Glutamatergic neuron (in vitro differentiated cells): ENCODE measurements at places on chromosomes 4 and X.

DNA sequence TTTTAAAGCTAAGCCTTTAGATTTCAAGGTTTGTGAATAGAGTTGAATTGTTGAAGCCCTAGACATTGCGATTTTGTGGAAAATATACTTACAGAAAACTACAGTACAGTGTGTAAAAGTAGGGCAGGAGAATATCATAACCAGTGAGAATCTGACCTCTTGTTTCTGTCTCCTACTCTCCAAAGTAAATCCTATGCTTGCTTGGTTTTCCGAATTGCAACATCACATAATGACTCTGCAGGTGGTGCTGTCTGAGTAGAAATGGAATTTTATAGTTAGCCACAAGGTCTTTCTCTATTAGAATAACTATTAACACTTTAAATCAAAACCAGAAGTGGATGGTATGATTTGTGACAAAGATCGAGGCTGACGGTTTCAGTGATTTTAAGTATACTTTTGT lies 505.6 kb downstream of the RAPGEF2 start:
- DNase-seq: no peak

GRCh38 chr4:176817204-176817603 lies 24.5 kb upstream of the VEGFC start:
- no peak for DNase-seq

- no peak for DNase-seq
Measured at GRCh38 chr4:186932631-186933187, 209.1 kb upstream of the FAT1 start.

- no peak for DNase-seq
Measured at GRCh38 chr4:104449537-104449936, 45.2 kb downstream of the CXXC4 start.

DNA sequence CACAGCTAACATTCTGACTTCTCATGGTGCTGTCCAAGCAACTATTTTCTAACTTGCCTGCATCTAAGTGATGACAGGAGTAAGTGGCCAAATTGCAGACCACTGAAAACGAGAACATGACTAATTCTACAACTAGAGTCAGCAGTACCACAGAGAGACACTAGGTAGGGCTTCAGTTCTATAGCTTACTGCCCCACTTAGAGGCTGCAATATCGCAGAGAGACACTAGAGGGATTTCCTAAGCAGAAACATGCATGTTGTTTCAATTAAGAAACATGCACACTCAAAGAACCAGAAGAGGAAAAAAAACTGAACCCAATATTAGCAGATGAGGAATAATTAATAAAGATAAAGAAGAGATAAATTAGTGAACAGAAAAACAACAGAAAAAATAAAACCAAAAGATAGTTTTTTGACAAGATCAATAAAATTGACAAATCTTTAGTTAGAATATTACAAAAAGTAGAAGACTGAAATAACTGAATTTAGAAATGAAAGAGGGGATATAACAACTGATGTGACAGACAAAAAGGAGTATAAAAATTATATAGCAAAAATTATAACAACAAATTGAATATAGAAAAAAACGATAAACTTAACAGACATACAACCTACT lies 100.8 kb downstream of the SPIN4 start:
- no peak for DNase-seq

DNA sequence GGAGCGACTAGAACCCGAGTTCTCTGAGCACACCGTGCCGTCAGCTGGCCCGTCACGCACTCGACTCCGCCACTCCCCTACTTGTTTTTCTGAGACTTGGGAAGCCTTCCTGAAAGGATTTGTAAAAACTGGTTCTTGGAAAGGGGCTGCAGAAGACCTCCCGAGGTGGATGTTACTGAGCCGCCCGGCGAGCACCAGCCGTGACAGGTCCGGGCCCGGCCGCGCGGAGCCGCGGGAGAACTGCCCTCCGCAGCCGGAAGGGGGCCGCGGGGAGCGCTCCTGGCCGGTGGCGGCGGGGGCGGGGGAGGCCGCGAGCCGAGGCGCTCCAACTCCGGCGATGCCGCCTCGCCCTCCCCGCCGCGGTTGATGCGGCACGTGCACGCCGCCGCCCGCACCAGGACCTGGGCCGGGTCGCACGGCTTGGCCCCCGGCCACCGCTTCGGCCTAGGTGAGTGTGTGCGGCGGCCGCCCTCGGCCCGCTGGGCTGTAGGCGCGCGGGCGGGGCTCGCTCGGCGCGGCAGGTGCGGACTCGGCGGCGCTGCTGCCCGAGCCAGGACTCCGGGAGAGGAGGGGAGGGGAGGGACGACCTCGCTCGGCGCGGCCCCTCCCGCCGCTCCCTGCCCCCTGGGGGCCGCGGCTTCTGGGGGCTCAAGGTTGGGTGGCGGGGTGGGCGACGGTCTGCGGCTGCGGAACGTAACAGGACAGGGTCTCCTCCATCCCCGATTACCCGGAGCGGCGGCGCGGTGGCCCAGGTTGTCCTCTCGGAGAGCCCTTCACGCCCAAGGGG lies 1.7 kb downstream of the SPRY1 start:
- peak; percentile 89 for DNase-seq

- DNase-seq: no peak
Measured at GRCh38 chr4:118883861-118884260, 4.8 kb upstream of the SYNPO2 start.

GRCh38 chrX:16903274-16904022 lies 33.3 kb upstream of the RBBP7 start:
- DNase-seq: no peak

DNA sequence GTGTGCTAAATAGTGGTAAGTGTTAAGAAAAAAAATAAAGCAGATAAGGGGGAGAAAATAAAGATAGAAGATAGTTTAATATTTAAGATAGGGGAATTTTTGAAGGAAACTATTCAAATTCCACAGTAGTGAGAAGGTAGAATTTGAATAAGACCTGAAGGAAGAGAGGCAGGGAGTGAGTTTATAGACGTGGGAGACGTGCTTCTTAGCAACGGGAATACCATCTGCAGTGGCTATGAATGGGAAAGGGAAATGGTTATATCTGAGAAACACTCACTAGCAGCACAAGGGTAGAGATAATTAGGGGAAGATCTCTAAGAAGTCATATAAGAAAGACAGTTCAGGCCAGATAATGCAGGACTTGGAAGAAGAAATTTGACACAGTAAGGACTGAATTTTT lies 854.5 kb upstream of the EPHA5 start:
- DNase-seq: no peak

- no peak for DNase-seq
Measured at GRCh38 chr4:48780865-48781214, 761 bp upstream of the FRYL start.

- no peak for DNase-seq
Measured at GRCh38 chrX:19855700-19856381, 31.6 kb downstream of the SH3KBP1 start.

GRCh38 chr4:48073567-48074103 lies 57.1 kb downstream of the NIPAL1 start:
- DNase-seq: no peak

- DNase-seq: no peak
Measured at GRCh38 chr4:3659131-3659530, 107.1 kb upstream of the ADRA2C start.

GRCh38 chr4:88991746-88992145 lies 65.2 kb downstream of the FAM13A start:
- no peak for DNase-seq

GRCh38 chr4:102411408-102411807 lies 66.1 kb upstream of the SLC39A8 start:
- DNase-seq: no peak

- no peak for DNase-seq
Measured at GRCh38 chr4:128311659-128312403, 24.2 kb upstream of the PGRMC2 start.

DNA sequence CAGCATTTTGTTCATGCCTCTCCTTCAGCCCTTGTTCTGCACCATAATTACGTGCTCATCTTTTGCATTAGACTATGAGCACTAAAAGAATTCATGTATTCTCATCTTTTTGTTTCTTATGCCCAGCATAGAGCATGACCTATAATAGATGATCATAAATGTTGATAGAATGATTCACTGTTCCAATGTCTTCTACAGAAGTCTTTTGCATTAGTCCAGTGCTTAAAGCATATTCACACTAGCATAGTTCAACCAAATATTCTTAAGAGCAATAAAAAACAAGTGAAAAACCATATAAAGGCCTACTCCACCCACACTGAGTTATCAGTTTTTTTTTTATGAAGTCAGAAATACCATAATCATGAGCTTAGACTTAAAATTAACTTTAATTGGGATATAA lies 36.5 kb upstream of the SLC10A4 start:
- no peak for DNase-seq

DNA sequence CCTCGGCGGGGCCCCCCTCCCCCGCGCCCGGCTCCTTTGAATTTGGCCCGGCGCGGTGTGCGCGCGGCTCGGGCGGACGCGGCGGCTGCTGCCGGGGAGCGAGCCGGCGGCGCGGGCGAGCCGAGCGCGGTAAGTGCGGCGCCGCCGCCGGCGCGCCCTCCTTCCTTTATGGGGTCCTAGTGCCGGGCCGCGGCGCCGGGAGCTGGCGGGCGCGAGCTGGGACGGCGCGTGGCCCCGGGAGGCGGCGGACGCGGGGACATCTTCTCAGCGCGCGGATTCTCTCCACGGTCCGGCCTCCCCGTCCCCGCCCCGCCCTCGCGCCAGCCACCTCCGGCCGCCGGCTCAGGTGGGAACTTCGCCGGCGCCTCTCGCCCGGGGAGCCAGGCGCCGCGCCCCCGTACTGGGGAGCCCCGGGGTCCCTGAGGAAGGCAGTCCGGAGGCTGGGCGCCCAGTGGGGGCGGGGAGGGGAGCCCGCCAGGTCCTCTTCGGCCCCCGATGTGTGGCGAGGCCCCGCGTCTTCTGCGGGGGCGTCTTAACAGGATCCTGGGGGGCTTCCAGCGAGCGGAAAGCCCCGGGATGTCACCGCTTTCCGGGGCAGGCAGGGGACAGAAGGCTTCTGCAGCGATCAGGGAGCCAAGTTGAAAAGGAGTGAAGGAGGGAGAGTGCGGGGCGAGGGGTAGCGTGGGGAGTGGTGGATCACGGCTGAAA lies 98.4 kb upstream of the TENM3 start:
- DNase-seq: peak; percentile 53

DNA sequence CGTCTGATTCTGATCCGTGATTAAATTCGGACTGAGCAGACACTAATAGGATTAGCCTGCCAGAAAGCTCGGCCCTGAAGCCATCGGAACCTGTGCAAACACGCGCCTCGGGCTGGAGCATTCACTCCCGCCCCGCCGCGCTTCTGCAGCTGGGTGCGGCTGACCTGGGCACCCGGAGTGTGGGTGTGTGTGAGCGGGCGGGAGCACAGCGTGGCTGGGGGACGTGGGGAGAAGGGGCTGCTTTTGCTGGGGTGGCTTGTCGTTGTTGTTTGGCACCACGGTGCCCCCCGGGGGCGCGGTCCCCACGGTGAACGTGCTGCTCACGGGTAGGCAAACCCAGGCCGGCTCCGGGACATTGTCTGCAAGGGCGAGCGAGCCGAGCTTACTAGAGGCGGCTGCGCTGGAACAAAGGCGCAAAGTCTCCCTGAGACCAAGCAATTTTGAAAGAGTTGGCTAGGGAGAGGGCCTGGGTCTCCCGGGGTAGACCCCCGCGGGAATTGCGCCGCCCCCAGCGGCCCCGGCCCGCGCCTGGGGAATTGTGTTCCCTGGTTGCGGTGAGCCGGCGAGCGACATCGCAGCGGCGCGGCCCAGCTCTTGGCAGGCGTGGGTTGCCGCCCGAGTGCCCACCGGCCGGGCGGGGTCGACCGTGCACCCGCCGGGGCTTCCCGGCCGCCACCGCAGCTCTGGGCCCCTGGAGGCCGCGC lies 1.4 kb downstream of the MAMLD1 start:
- peak; percentile 28 for DNase-seq

- no peak for DNase-seq
Measured at GRCh38 chr4:42789041-42789567, 103.4 kb upstream of the GRXCR1 start.

DNA sequence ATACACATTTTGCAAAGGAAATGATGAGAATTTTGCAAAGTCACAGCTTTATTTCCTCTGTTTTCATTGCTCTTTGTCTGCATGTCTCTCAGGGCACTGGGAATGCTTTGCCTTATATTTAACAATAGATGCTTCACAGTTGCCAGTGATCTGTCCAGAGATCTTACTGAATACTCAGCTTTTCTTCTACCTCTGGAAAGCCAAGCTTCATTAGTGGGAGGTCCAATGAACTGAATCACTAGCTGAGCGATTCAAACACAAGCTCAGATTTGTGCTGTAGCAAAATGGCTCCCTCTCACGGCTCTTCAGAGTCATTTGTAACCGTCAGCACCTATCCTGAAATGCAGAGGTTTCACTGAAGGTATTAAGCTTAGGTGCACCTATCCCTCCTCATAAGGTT lies 138.9 kb downstream of the DCLK2 start:
- DNase-seq: no peak

DNA sequence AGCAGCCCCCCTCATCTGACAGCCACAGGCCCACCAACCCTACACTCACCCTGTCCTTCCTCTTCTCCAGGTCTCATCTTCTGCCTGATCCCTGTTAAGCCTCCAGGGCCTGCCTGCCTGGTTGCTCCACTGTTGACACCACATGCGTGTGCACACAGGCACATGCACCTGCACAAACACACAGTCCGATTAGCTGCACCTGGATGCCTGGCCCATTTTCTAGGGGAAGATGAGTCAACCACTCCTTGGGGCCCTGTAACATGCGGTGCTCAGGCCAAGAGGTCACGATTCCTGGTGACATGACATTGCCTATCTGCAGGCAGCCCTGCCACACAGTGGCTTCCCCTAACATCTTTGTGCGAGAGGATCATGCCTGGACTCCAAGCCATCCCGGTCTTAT lies 498.4 kb downstream of the BCOR start:
- DNase-seq: no peak

GRCh38 chrX:107541244-107541643 lies 87.1 kb upstream of the PRPS1 start:
- DNase-seq: no peak

GRCh38 chrX:79161655-79162054 lies 17.2 kb downstream of the GPR174 start:
- DNase-seq: no peak

- no peak for DNase-seq
Measured at GRCh38 chr4:616911-617643, 8.3 kb upstream of the PDE6B start.

DNA sequence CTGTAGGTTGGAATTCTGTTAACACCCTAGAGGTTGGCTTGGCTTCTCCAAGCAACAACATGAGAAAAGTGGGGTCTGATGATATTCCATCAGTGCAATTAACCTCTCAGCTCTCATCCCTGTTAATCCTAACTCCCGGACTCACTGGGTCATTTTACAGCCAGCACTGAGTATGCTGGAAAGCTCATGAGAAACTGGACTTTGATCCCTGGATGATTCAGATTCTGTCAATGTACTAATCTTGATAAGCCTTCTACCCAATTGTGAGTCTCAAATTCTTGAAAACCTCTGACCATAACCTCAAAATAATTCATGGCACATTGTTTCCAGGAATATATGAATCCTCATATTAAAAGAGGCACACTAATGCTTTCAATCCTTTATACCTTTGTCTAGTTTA lies 244.3 kb upstream of the DCAF8L1 start:
- DNase-seq: no peak

DNA sequence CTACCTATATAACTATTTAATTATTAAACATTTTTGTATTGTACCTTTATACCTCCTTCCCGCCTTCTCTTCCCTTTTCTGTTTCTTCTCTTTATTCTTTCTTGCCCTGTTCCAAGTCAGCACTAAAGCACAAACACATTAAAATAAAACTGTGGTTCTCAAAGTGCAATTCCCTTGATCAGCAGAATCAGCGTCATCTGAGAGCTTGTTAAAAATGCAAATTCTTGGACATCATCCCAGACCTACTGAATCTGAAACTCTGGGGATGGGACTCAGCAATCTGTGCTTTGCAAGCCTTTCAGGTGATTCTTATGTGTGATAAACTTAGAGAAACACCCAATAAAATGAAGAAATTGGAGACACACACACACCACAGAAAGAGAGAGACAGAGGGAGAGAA lies 178.4 kb upstream of the BMP3 start:
- no peak for DNase-seq
